Esophagus muscularis mucosa (tissue), 4 donors: ENCODE measurements at places on chromosomes 13 and 19. TPM values are rescaled to one million over a fixed set of nuclear protein-coding genes. Genes with fewer than 3 reads are reported as not detected.

DNA sequence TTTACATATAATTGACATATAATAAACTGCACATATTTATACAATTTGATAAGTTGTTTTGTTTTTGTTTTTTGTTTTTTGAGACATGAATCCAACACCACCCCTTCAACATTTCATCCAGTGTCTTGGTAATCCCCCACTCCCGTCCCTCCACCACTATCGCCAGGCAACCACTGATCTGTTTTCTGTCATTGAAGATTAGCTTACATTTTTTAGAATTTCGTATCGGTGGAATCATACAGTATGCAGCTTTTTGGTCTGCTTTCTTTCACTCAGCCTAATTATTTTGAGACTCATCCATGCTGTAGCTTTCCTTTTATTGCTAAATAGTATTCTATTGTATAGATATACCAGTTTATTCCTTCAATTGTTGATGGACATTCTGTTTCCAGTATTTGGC, 94.1 kb upstream of the FRY start:
- DNase-seq, result no peak

- DNase-seq, result no peak
Observed at GRCh38 chr13:103067751-103068555, 1.7 kb upstream of the SLC10A2 start.

GRCh38 chr19:4640247-4641000, 1.1 kb downstream of the TNFAIP8L1 start:
- no peak for DNase-seq

- no peak for DNase-seq
Observed at GRCh38 chr19:53047379-53047778, 2.8 kb downstream of the ERVV-2 start.

DNA sequence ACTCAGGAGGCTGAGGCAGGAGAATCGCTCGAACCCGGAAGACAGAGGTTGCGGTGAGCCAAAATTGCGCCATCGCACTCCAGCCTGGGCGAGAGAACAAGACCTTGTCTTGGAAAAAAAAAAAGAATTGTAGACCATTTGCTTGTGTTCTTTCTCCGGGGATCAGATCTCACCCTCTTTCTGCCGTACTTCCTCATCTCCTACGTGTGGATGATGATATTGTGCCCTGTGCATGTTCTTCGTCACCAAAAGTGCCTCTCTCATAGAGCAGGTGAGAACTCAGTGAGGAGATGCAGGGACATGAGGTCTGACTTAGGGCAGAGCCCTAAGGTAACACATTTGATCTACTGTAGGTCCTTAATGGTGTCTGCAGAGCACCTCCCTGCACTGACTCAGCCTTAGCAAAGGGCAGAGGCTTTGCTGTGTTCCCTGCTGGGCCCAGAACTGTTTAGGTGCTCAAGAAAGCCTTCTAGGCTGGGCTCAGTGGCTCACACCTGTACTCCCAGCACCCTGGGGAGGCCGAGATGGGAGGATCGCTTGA, 1.3 kb downstream of the APOC2 start:
- DNase-seq, result no peak

- DNase-seq, result peak; percentile 31
Observed at GRCh38 chr13:98371516-98372023, 194.5 kb upstream of the RNF113B start.

- peak; percentile 97 for DNase-seq
Observed at GRCh38 chr19:46297700-46298478, 1.0 kb downstream of the HIF3A start.

- no peak for DNase-seq
Observed at GRCh38 chr19:45243144-45243732, 2.0 kb downstream of the EXOC3L2 start.

DNA sequence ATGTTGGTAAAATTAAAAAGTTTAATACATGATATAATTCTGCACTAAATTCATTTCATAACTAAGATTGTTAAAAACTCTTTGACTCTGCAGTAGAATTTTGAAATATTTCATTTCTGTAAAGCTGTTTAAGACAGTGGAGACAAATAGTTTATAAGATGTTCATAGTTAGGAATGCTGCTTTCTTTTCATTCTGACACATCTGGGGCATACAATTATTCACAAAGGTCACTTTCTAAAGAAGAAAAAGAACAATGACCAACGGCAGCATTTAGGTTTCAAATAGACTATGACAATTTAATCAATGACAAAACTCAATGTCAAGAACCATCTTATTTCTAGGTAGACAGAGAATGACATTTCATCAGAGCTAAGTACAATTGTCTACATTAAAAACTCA, 1422.1 kb downstream of the PCDH9 start:
- no peak for DNase-seq

- DNase-seq, result no peak
Observed at GRCh38 chr19:8206147-8207087, 2.8 kb upstream of the CERS4 start.

GRCh38 chr13:24684600-24684998, 4.4 kb downstream of the ATP12A start:
- DNase-seq, result no peak

DNA sequence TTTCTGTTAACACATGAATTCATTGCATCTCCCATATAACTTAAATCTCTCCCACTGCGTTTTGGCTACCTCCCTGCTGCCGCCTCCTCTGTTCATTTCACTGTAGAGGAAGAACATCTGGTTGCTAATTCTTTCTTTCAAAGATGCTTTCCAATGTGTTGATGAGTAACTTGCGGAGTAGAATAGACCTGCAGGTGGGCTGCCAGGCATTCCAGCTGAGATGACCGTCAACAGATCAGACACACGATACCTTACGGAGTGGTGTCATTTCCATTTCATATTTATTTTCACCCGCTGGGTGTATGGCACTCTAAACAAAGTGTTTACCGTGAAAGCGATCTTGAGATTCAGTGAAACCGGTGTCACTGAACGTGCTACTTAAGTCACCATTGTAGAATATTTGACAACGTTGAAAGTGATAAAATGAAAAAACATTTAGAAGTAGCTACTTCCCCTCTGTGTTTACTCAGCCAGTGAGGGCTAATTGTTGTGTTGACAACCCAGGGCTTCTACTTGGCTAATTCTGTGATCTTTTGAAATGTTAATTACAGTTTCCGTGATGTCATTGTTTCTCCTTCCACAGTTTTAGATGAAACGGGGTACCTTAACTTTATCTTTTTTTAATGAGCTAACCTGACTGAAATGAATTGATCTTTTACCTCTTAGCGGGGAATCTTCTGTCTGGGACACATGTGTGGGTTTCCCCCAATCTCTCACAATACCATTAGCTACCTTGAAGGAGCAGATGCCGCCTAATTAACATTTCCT, 228.5 kb upstream of the ARGLU1 start:
- no peak for DNase-seq

GRCh38 chr13:28041031-28041461, 52.6 kb upstream of the URAD start:
- no peak for DNase-seq

- no peak for DNase-seq
Observed at GRCh38 chr19:14512406-14512961, 5.7 kb downstream of the DNAJB1 start.

DNA sequence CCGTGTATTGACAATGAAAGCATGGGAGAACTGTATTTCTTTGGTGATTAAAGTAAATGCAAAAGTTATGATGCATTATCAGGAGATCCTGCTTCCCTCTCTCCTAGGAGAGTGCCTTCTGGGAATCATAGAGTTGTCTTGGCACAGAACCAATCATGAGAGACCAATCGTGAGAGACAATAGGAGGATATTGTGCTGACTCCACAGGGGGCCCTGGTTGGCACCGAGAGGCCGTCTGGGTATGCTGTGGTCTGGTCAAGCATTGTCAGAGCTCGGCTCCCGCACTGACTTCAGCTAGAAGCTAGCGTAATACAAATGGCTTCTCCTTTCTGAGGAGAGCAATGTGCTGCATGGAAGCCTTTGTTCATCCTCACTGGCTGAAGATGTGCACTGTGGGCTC, 131.5 kb upstream of the GJB6 start:
- no peak for DNase-seq

DNA sequence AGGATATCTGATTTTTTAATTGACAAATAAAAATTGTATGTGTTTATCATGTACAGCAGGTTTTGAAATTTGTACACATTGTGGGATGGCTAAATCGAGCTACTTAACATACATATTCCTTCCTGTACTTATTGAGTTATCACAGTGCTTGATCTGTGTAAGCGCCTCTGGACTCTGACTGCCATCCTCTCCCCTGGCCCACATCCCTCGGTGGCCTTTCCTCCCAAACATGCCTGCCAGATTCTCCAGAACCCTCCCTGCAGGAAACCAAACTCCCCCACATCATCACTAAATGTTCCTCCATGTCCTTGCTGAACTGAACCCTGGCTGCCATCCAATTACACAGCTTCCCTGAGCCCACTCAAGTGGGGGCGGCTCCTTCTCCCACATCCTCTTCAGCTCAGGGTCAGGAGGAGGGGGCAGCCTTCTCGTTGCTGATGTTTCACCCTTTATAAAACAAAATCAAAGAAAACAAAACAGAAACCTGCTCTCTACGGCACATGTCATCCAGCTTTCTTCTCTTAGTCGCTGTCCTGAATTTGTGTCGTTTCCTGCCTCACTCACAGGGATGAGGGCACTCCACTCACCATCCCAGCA, 97.1 kb upstream of the SPATA13 start:
- DNase-seq, result no peak

- no peak for DNase-seq
Observed at GRCh38 chr13:62556978-62557377, 1141.3 kb upstream of the PCDH20 start.

- no peak for DNase-seq
Observed at GRCh38 chr19:29681422-29682235, 16.4 kb downstream of the PLEKHF1 start.

- no peak for DNase-seq
Observed at GRCh38 chr19:48986211-48986610, 6.9 kb downstream of the GYS1 start.

GRCh38 chr13:30652746-30653386, 35.1 kb downstream of the USPL1 start:
- DNase-seq, result no peak

DNA sequence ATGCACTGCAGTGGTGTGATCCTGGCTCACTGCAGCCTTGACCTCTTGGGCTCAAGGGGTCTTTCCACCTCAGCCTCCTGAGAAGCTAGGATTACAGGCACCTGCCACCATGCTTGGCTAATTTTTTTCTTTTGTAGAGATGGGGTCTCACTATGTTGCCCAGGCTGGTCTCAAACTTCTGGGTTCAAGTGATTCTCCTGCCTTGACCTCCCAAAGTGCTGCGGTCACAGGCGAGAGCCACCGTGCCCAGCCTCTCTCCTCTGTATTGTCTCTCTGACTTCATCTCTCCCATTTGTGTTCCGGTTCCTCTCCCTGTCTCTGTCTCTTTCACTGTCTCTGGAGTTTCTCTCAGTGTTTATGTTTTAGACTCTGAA, 1.7 kb upstream of the C19orf85 start:
- no peak for DNase-seq

- no peak for DNase-seq
Observed at GRCh38 chr13:77267362-77267761, 59.5 kb downstream of the MYCBP2 start.

DNA sequence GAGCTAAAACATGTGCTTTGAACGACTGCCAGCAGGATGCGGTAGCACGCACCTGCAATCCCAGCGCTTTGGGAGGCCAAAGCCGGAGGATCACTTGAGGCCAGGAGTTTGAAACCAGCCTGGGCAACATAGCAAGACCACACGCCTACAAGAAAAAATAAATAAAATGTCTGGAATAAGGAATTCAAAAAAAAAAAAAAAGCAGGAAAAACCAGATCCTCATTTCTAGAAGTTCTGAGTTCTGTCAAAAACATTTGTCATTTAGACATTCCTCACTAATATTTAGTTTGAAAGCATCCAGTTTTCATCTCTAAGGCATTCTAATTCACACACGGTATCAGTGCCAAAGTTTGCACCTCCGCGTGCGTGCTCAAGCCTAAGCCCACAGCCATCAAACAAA, 36.9 kb upstream of the USE1 start:
- no peak for DNase-seq

DNA sequence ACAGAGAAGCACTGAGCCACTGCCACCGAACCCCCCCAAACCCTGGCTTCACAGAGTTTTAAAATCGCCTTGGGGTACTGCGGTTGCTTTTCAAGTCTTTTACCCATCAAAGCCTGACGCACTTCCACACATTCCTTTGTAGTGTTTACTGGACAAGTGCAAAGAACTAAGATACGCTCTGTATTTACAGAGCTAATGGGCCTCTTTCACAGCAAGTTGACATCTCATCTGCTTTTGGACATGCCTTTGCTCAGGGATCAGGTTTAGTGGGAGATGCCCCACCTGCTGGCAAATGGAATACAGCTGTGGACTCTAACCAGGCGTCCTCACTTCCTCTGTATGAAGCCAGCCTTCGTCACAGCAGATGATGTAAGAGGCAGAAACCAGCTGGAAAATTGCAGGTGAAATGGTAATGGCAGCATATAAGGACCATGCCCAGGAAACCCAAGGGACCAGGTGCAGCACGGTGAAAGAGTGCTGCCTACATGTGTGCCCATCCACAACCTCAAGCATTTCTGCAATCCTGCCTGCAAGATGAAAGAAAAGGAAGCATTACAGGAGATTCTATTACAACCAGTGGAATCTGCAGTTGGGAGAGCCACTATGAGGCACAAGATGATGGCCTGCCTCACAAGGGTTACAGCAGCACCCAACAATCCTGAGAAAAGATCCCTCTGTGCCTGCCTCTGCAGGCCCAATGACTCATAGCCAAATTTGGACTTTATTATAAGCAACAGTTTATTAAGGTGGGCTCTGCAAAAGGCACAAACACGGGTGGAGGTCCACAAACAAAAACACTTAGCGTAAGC, 34.7 kb downstream of the BRD4 start:
- DNase-seq, result no peak

DNA sequence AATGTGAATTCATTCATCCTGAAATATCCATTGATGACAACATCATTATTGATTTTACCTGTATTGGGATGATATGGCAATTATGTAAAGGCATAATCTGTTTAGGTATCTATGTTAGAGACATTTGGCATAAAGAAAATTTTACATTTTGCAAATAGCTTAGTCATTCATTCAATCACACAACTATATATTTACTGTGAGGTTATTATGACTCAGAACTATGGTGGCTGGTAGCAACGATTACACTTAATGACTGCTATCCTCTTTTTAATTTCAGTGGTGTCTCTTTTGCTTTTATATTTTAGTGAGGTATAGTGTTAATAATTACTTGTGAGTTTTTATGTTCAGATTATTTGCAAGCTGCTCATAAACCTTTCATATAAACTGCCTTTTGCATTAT, 955.9 kb downstream of the SLITRK6 start:
- no peak for DNase-seq

MYO16 gene
- total RNA-seq, result 2.2 TPM

TIMM44 gene
- total RNA-seq, result 111 TPM

SCGB2B2 gene
- 0.86 TPM for total RNA-seq

ADGRE2 gene
- 3.2 TPM for total RNA-seq

ZNF536 gene
- 7.3 TPM for total RNA-seq

OR7D2 gene
- not detected for total RNA-seq

HTR2A gene
- total RNA-seq, result 0.17 TPM

CYP2A7 gene
- total RNA-seq, result not detected

KRTDAP gene
- not detected for total RNA-seq

COL5A3 gene
- 12.9 TPM for total RNA-seq
